ENCODE measurements at places on chromosomes 4 and X.

GRCh38 chrX:137567682-137568232, 1.8 kb downstream of the ZIC3 start:
- H3K27ac ChIP-seq: no peak overlapping the region
- H3K4me3 ChIP-seq: no peak overlapping the region
- H3K4me1 ChIP-seq: peaks cover 13% of the 10 kb centered on the region
- peaks cover 55% of the 10 kb centered on the region for H3K27me3 ChIP-seq
- H3K36me3 ChIP-seq: peaks cover 4% of the 10 kb centered on the region

GRCh38 chr4:182320580-182320979, 77.4 kb downstream of the TENM3 start:
- no peaks in the 10 kb centered on the region for H3K36me3 ChIP-seq
- H3K27ac ChIP-seq: no peak overlapping the region
- H3K4me3 ChIP-seq: no peak overlapping the region

- H3K36me3 ChIP-seq: peaks cover 14% of the 10 kb centered on the region
- H3K27me3 ChIP-seq: no peaks in the 10 kb centered on the region
- no peak overlapping the region for H3K4me3 ChIP-seq
- H3K4me1 ChIP-seq: peaks cover 26% of the 10 kb centered on the region
Observed at GRCh38 chr4:99827454-99827853, 10.8 kb downstream of the DAPP1 start.

GRCh38 chrX:153845195-153845594, 14.9 kb upstream of the PDZD4 start:
- no peak for DNase-seq
- H3K27me3 ChIP-seq: peaks cover 4% of the 10 kb centered on the region
- H3K36me3 ChIP-seq: no peaks in the 10 kb centered on the region
- no peak overlapping the region for H3K27ac ChIP-seq

DNA sequence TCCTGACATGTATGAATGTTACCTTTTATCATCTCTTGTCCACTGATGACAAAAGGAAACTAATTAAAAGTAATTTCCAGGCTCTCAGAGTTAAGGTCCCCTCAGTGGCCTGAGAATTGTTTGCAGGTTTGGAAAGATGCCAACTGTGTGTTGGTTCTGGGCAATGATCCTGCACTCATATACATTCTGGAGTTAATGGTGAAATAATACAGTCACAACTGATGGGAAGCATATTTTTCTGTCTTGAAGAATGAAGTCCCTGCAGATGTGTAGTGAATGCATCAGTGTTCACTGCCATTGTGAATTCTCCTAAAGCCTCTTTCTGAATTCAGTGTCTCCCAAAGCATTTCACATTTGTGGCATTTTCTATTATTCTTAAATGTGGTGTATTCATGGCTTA, 238.1 kb upstream of the PPP1R2C start:
- no peak overlapping the region for H3K4me3 ChIP-seq
- no peaks in the 10 kb centered on the region for H3K27me3 ChIP-seq
- DNase-seq: no peak
- H3K4me1 ChIP-seq: peaks cover 3% of the 10 kb centered on the region
- H3K27ac ChIP-seq: no peak overlapping the region

GRCh38 chr4:145909773-145910172, 28.9 kb downstream of the ZNF827 start:
- no peaks in the 10 kb centered on the region for H3K27me3 ChIP-seq
- H3K4me1 ChIP-seq: peaks cover 58% of the 10 kb centered on the region
- no peak overlapping the region for H3K4me3 ChIP-seq
- peaks cover 30% of the 10 kb centered on the region for H3K36me3 ChIP-seq
- DNase-seq: no peak

GRCh38 chr4:80407246-80407645, 71.7 kb downstream of the CFAP299 start:
- no peaks in the 10 kb centered on the region for H3K4me1 ChIP-seq
- H3K4me3 ChIP-seq: no peak overlapping the region
- no peaks in the 10 kb centered on the region for H3K27me3 ChIP-seq
- no peak overlapping the region for H3K27ac ChIP-seq
- H3K36me3 ChIP-seq: no peaks in the 10 kb centered on the region
- DNase-seq: no peak

DNA sequence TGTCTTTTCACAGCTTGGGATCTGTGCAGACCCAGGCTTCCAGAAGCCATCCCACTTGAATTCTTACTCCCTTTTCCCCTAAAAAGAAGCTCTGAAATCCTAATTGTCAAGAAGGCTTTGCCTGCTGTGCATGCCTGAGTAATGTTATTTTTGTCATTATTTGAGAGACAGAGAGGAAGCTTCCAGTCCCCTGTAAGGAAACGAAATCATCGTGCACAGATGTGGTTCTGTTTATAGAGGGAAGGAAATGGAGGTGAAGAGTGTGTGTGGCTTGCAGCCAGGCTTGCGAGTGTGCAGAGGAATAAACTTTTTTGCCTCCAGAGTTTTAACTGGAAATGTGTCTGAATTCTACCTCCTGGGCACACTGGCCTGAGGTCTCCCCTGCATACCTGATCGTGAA, 70.2 kb downstream of the TBL1X start:
- no peaks in the 10 kb centered on the region for H3K27me3 ChIP-seq
- no peak for DNase-seq
- H3K4me1 ChIP-seq: peaks cover 61% of the 10 kb centered on the region
- H3K27ac ChIP-seq: no peak overlapping the region
- H3K4me3 ChIP-seq: no peak overlapping the region

DNA sequence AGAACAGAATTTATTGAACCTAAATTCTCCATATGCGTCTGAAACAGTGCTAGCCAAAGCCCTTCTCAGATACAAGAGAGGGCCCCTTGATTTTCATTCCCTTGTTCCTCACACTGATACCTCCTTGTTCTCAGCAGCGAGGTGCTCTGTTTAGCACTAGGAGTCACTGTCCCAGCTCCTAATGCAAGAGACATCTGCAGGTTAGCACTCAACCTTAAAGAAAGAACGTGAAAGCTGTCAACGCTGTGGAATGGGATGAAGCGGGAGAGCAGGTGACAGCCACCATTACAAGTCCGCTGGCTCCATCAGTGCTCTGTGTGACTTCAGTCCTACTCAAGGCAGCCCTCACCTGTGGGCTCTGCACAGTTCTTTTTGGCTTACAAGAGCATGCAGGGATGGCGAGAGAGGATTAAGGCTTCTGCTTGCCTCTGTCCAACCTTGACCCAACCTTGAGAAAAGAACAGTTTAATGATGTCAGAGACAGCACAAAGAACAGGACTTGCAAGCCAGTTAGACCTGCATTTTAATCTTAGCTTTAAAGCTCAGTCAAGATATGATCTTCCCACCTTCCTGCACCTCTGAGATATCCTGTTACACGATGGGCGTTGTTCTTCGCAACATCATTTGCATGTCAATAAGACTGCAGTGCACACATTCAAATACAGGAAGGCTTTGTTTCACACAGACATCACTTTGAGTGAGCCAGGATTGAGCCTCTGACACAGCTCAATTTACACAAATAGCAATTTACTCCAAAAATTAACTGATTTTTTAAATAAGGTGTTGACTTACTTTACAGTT, 95.1 kb downstream of the ARSF start:
- DNase-seq: no peak
- no peaks in the 10 kb centered on the region for H3K4me1 ChIP-seq
- no peak overlapping the region for H3K27ac ChIP-seq
- no peak overlapping the region for H3K4me3 ChIP-seq

DNA sequence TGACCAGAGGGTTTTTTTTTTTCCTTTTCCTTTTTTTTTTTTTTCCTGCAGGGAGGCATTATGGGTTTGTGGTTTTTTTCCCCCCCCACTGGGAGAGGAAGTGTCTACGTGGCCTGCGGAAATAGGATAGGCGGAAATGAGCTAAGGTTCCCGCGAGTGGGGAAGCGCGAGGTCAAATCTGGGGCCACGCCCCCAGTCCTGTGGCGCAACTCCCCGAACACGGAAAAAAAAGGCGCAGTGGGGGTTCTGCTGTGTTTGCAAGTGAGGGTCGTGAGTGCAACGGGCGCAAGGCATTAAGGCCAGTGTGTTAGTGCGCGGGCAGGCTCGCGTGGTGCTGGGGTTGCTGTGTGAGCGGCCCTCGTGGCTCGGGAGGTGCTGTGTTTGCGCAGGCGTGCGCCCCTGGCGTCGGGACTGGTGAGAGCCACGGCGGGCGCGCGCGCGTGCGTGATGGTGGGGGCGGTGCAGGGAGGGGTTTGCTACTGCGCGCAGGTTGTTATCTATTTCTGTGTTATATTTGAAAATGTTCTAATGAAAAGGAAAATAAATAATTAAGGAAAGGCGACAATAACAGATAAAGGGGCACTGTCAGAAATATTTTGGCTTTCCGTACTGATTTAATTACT, 685 bp upstream of the MORF4L2 start:
- no peaks in the 10 kb centered on the region for H3K27me3 ChIP-seq
- peaks cover 20% of the 10 kb centered on the region for H3K36me3 ChIP-seq
- peak; percentile 88 for DNase-seq
- H3K4me1 ChIP-seq: peaks cover 14% of the 10 kb centered on the region

DNA sequence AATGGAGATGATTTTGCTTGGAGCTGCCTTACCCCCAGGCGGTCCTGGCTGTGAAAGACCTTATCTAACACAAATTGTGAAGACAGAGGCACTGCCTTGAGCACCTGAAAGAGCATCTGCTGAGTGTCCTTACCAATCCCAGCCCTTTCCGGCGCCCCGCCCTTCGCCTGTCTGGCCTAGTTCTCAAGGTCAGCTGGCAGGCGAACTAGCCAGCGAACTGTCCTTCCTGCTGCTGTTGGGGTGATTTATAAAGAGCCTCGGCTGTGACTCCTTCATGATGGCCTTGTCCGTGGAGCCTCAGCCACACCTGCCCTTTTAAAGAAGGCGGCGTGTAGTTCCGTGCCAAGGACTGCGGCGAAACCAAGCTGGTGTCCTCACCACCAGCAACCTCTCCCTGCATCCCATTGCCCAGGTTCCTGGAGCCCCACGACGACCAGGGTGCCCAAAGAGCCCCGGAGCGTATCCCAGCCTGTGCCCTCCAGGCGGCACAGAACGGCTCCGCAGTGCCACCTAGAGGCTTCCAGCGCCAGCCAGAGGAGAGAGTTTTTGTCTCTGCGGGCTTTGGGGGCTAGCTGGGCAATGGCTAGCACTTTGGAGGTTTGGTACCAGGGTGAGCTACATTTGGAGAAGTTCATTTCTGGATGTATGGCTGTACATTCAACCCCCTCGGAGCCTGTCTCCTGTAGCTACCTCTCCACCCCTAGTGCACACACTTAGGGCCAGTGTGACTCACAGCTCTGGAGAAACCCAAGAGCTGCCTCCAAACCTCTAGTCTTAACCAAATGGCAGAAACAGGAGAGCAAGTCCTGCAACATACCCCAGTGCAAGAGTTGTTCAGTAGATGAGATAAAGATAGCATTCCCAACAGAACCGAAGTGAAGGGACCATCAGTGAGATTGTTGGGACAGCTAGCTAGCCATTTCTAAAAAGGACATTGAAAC, 36.8 kb upstream of the VMA21 start:
- H3K27me3 ChIP-seq: peaks cover 13% of the 10 kb centered on the region
- peak; percentile 49 for DNase-seq
- H3K4me3 ChIP-seq: peak overlapping the region; percentile 31
- no peaks in the 10 kb centered on the region for H3K4me1 ChIP-seq
- H3K36me3 ChIP-seq: no peaks in the 10 kb centered on the region
- no peak overlapping the region for H3K27ac ChIP-seq

DNA sequence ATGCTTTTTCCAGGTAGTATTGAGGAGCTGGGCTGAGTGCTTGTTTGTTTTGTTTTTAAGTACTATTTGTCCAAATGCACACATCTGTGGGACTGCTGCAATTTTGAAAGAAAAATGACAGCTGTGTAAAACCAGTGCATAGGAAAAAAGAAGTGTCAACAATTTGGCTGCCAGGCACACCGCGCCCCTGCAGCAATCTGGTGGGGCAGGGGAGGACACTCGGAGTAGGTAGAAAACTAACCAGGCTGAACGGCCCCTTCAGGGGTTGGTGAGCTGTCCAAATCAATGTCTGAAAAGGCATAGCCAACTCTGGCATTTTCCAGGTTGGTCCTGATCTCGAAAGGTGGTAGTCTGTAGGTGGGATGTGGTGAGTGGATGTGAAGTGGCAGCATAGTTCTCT, 1.1 kb downstream of the LDOC1 start:
- DNase-seq: no peak
- peaks cover 2% of the 10 kb centered on the region for H3K27me3 ChIP-seq
- peak overlapping the region; percentile 67 for H3K4me3 ChIP-seq
- H3K27ac ChIP-seq: no peak overlapping the region
- no peaks in the 10 kb centered on the region for H3K36me3 ChIP-seq

GRCh38 chr4:8348071-8348470, 78.5 kb downstream of the HTRA3 start:
- H3K36me3 ChIP-seq: no peaks in the 10 kb centered on the region
- no peak overlapping the region for H3K27ac ChIP-seq
- peaks cover 1% of the 10 kb centered on the region for H3K27me3 ChIP-seq
- no peak for DNase-seq
- H3K4me3 ChIP-seq: no peak overlapping the region

GRCh38 chrX:18129690-18130089, 91.0 kb downstream of the BEND2 start:
- no peak for DNase-seq
- H3K27ac ChIP-seq: no peak overlapping the region
- no peaks in the 10 kb centered on the region for H3K27me3 ChIP-seq
- H3K4me3 ChIP-seq: no peak overlapping the region

GRCh38 chrX:8721536-8721935, 10.4 kb downstream of the ANOS1 start:
- H3K4me3 ChIP-seq: no peak overlapping the region
- no peaks in the 10 kb centered on the region for H3K4me1 ChIP-seq
- no peak for DNase-seq

DNA sequence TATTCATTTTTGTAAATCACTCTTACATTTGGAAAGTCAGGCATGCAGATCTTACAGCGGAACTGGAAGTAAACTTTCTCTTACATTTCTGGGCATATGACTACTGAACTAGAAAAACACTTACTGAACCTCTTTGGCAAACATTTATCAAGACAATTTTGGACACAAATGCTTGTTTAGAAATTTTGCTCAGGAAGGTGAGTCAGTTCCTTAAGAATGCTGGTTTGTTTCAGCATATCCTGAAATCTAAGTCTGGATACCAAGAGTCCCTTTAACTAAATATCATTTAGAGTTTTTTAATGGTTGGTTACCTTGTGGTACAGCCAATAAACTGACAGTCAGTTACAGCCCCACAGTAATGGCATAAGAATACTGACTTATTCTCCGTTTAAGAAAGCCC, 15.0 kb downstream of the SHISA3 start:
- DNase-seq: no peak
- no peak overlapping the region for H3K27ac ChIP-seq
- H3K4me1 ChIP-seq: no peaks in the 10 kb centered on the region
- H3K36me3 ChIP-seq: peaks cover 21% of the 10 kb centered on the region
- H3K27me3 ChIP-seq: no peaks in the 10 kb centered on the region
- no peak overlapping the region for H3K4me3 ChIP-seq
